NT2/D1 (cell line): ENCODE measurements at places on chromosomes 2 and 18.

DNA sequence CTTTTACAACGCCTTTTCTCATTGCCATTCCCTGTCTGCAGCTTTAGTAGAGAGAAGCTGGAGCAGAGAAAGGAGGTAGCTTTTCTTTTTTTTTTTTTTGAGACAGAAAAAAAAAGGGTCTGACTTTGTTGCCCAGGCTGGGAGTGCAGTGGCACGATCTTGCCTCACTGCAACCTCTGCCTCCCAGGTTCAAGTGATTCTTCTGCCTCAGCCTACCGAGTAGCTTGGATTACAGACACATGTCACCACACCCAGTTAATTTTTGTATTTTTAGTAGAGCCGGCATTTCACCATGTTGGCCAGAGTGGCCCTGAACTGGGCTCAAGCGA lies 25.0 kb upstream of the ACSL3 start:
- no peak for DNase-seq

- no peak for DNase-seq
Observed at GRCh38 chr18:57801761-57802212, 1.3 kb downstream of the ATP8B1 start.

GRCh38 chr2:134268265-134268664 lies 14.4 kb downstream of the MGAT5 start:
- no peak for DNase-seq

DNA sequence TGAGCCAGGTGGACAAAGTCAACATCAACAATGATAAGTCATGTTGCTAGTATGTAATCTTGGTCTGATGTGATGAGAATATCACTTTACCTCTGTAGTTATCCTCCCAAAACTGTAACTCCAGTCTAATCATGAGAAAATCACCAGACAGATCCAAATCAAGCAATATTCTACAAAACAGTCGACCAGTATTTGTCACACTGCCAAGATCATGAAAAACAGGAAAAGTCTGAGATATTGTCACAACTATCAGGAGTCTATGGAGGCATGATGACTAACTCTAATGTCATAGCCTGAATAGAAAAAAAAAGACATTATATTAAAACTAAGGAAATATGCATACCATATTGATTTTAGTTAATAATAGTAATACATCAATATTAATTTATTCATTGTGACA lies 1883.3 kb upstream of the CELF4 start:
- no peak for DNase-seq

DNA sequence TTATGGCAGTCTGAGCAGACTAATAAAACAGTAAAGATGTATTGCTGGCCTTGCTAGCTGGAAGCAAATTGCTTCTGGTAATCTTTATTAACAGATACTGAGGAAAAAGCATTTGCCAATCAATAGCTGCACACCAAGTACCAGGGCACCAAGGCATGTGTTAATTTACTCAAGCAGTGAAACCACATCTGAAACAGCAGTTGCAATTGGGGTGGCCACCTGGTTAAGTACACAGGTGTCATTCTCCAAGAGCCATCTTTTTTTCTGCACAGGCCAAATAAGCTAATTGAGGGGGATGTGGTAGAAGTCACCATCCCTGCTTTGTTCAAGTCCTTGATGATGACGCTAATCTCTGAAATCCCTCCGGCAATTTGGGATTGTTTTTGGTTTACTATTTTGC lies 8.6 kb upstream of the SEH1L start:
- no peak for DNase-seq

DNA sequence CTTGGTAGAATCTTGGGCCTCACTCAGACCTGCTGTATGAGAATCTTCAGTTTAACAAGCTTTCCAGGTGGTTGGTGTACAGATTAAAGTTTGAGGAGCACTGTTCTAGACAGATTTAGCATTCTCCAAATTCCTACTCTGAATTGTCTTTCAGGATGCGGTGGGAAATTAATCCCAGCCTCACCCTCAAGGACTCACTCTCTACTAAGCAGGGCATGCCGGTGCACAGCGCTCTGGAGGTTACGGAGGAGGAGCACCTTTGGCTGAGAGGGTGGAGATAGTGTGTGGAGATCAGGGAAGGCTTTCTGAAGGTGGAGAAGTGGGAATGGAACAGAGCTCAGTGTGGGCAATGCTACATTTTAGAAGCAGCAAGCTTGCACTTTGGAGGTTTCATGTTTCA lies 359.2 kb downstream of the LRATD1 start:
- DNase-seq, result no peak

- no peak for DNase-seq
Observed at GRCh38 chr2:88053296-88053695, 2.3 kb downstream of the KRCC1 start.

GRCh38 chr2:16278421-16279200 lies 338.3 kb downstream of the MYCN start:
- no peak for DNase-seq

DNA sequence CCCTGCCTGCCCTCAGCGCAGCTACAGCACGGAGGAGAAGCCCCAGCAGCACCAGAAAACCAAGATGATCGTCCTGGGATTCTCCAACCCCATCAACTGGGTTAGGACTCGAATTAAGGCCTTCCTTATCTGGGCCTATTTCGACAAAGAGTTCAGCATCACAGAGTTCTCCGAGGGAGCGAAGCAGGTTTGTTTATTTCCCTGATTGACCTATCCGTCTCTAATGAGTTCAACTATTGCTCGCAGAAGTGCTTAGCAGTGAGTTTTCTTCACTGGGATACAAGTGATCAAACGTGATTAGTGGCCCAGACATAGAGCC lies 639 bp downstream of the MAIP1 start:
- peak; percentile 9 for DNase-seq

DNA sequence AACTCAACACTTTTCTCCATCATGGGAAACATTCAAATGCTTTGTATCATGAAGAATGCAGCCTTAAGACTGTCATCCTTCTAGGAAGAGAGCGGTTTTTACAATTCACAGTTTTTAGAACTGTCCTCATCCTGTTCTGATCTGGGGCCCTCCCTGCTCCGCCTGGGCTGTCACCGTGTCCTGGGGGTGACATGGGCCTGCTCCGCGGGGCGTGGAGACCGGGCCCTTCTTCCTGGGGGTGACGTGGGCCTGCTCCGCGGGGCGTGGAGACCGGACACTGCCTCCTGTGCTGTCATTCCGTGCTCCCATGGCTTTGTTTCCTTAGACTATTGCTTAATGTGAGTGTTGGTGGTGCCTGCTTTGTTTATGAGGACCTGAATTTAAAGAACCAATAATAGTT lies 122.8 kb downstream of the TMEM18 start:
- no peak for DNase-seq

- DNase-seq, result no peak
Observed at GRCh38 chr2:148947299-148947698, 72.3 kb downstream of the KIF5C start.

GRCh38 chr2:69797836-69798289 lies 31.6 kb upstream of the GMCL1 start:
- no peak for DNase-seq

GRCh38 chr2:106160786-106161261 lies 33.3 kb downstream of the UXS1 start:
- DNase-seq, result no peak

GRCh38 chr2:239376351-239376750 lies 24.5 kb downstream of the HDAC4 start:
- DNase-seq, result no peak

- DNase-seq, result no peak
Observed at GRCh38 chr2:129742415-129743180, 236.9 kb upstream of the RAB6C start.

DNA sequence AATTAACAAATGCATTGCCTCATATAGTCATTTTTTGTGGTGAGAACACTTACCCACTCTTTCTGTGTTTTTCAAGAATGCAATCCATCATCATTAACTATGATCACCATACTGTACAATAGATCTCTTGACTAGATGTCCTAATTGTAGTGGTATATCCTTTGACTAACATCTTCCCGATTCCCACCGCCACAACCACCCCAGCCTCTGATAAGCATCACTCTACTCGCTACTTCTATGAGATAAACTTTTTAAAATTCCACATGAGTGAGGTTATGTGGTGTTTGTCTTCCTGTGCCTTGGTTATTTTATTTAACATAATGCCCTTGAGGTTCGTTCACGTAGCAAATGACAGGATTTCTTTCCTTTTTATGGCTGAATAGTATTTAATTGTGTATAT lies 6.6 kb downstream of the VWA3B start:
- DNase-seq, result no peak

DNA sequence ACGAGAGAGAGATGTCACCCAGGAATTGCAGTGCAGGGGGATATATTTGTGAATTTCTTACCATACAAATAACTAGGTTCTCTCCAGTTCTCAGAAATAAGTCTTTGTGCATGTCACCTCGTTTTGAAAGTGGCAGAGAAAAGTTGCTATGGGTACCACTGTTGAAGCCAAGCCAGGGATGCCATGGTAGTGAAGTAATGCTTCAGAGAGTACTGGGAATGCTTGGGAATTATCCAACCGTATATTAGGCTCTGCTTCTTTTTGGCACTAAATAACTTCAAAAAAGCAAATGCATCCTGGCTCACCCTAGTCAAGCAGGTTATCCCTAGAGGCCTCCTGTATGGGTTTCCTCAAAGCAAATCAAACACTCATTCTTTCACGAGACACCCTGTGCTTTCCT lies 50.7 kb upstream of the DDX18 start:
- DNase-seq, result no peak

DNA sequence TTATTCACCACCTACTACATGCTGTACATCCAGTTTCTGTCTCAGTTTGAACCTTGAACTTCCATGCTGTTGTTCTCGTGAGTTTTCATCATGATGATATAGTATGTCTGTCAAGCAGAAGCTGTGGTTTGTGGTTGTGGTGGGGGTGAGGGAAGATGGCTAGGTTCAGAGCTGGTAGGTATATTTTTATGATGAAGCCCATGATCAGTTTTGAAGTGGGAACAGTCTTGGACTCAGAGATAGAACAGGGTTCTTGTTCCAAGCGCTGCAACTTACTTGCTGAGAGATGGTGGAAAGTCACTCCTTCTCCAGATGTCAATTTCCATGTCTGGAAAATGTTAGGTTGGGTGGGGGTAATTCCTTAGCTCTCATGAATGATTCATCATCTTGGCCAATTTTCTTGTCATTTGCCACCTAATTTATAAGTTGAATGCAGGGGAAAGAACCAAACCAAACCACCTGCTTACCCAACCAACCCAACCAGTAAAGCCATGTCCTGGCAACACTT lies 21.6 kb downstream of the PMAIP1 start:
- no peak for DNase-seq

DNA sequence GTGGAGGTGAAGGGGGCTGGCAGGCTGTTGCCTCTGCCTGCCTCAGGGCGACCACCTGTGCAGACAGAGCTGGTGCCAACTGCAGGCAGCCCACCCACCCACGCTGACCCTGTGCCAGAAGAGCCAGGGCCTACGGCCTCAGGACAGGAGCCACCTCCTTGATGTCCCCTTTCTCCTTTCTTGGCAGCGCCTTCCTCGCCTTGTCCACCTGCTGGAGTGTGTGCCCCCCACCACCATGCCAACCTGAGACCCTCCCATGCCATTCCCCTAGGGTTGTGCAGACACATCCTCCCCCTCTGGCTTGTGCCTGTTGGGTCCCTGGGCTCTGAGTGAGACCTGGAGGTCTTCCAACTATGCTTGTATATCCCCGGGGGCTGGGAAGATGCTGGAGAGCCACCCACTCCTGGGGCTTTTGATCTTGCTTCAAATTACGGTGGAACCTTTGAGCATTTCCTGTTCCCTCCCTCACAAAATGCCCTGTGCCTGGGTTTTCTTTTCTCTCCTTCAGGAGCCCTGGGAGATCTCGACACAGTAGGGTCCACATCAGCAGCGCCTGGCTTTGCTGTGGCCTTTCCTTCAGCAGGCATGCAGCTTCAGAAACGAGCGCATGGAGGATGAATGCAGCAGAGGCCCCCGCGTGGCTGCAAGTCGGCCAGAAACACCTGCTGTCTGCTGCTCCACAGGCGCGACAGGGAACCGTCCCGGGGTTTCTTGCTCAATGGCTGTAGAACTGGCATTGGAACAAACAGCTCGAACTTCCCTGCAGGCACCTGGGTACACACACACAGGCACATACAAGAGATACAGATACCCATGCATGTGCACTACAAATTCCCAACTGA lies 65.9 kb upstream of the SH3RF3 start:
- no peak for DNase-seq

DNA sequence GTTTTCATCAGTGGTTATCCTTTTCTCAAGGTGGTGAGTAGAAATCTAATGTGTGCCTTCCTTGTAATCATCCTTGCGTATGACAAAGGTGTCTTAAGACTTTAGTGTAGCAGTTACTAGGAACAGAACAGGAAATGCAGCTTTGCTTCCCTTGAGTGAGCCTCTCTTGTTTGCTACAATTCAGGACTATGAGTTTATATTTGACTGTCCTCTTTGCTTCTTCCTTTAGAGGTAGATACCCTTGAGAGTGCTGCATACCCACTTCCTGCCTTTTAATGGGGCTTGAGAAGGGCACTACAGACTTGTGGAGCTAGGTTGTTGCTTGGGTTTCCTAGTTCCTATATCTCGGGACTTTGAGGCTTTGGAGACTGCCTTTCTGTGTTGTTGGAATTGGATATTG lies 3.8 kb downstream of the KCNJ13 start:
- no peak for DNase-seq

GRCh38 chr2:69494126-69494525 lies 56.9 kb upstream of the NFU1 start:
- DNase-seq, result no peak

- no peak for DNase-seq
Observed at GRCh38 chr18:22546905-22547570, 129.3 kb upstream of the CTAGE1 start.

DNA sequence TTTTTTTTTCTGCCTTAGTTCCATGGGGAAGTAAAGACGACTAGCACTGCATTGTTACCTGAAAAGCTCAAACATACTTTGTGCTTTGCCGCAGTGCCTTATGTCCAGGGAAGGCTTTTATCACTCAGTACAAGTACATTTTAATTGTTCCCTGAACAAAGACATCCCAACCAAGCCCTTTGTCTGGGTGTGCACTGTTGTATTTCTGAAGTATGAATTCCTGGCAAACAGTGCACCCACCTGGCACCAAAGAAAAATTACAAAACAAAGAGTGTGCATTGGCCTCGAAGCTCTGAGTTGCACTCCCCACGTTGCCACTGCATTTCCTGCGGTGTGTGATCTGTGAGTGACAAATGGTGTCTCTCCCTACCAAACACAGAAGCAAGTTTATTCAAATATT lies 858.5 kb upstream of the PIK3C3 start:
- no peak for DNase-seq

GRCh38 chr2:51597086-51597485 lies 565.2 kb upstream of the NRXN1 start:
- DNase-seq, result no peak

GRCh38 chr2:70551167-70551566 lies 2.5 kb downstream of the TGFA start:
- no peak for DNase-seq

GRCh38 chr2:4903656-4904348 lies 788.4 kb upstream of the SOX11 start:
- DNase-seq, result no peak

DNA sequence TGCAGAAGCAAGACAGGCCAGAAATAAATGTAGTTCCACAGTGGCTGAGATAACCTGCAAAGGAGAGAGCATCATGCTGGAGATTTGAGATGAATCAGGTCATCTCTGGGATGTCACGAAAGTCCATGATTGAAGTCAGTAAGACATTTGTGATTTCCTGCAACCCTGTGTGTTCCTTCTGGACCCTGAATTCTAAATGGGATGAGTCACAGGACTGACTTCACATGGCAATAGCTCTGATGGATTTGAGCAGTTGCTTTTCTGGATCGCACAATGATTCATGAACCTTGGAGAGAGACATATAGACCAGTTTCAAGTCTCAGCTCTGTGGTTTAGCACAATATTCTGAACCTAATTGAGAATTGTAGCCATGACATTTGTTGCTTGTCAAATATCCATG lies 102.9 kb downstream of the TSN start:
- no peak for DNase-seq
